Umbilical cord (tissue), 2 donors: ENCODE measurements at places on chromosomes 13 and 19.
A peak's percentile ranks its signal among the peaks of the same experiment; 100 is the strongest.

GRCh38 chr13:63636316-63636993 lies 2220.8 kb upstream of the PCDH20 start:
- DNase-seq = peak; percentile 6

GRCh38 chr13:50810998-50811397 lies 32.5 kb downstream of the DLEU7 start:
- DNase-seq = peak; percentile 8

DNA sequence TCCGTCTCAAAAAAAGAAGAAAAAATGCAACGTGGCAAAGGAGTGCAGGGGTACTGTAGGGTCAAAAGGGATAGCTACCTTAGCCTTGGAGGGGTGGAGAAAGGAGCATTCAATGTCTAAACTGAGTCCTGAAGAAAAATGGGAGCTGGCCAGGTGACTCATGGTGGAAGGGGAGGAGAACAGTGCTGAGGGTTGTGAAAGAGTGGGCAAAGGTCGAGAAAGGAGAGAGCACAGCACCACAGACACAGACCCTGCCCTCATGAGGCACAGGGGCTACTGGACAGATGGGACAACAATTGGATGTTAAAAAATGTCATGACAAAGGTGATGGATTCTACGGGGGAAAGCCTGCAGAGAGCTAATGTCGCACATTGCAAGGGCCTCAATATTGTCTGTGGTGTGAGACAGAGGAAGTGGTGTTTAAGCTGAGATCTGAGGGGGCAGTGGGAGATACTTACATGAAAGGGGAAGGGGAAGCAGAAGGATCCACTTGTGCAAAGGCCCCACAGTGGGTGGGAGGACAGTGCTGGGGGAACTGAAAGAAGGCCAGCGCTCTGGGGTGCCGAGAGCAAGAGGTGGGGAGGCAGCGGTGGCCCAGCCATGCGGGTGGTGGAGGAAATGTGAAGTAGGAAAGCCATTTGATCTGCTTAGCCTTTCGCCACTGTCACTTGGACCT lies 42.9 kb upstream of the URAD start:
- peak; percentile 21 for DNase-seq

DNA sequence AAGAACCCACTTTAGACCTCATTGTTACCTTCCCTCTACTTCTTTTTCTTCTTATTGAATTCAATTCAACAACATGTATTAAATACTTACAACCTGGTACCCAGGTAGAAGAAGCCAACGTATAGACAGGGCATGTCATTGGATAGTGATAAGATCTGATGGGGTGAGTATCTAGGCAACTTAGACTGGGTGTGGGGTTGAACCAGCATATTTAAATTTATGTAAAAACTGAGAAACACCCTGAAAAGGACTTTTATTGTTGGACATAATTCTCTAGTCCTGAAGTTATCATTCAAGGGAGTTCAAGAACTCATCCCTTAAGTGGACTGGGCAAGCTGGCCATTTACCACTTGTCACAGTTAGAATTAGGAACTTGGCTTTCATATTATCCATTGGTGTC lies 139.2 kb downstream of the ZIC5 start:
- DNase-seq = no peak

GRCh38 chr13:47955836-47956235 lies 45.2 kb downstream of the SUCLA2 start:
- no peak for DNase-seq

- DNase-seq = peak; percentile 76
These were observed 102.9 kb downstream of the FOXO1 start for GRCh38 chr13:40563350-40564125.

DNA sequence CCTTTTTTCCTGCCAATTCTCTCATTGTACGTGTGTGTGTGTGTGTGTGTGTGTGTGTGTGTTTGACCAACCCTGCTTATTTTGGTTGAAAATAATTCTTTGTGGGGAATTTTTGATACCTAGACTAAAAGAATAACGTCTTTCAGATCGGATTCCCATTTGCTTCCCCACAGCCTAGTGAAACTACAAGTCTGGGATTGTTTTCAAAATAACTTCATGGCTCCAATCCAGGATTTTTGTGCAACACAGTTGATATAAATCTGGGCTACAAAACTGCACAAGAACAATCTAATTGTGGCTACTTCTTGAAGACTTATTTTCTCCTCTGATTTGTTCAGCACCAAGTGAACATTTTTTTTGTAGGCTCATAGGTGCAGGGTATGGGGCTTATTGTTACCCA lies 332.8 kb upstream of the MIR17HG start:
- no peak for DNase-seq

DNA sequence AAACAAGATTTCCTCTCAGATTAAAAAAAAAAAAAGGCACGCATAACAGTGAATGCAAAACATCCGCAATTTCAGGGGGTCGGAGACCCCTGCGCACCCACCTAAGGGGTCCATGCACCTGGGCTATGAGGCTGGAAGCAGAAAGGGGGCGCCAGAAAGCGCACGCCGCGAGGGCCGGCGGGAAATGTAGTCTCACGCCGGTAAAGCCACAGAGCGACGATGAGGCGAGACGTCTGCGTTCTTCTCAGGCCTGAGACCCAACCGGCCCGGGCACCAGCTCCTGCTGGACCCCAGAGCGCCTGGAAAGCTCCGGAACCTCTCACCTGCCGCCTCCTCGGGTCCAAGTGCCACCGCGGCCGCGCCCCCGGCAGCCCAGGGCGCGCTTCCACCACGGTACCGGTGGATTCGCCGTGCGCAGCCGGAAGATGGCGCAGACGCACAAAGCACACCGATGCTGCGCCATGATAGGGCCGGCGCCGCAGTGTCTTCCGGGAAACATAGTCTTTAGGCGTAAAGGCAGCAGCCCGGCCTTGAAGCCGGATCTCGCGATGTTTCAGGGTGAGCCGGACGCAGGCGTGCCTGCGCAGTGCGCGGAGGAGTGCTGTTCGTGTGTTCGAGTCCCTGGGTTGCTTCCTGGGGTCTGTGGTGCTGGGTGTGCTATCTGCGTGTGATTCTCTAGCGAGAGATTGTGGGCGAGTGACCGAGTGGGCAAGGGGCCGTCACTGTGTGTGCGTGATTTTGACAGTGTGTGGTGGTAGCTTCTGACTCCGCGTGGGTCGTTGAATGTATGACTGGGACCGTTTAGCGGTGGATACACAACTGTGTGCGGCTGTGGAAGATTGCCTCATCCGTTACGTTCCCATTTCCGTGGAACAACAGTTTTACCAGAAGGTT lies at the start of gene ZNF582:
ZNF582 (minus strand) TSS at position 416 of the 894 bp plus-strand sequence. CDS start 1,782 bp downstream, outside the sequence.
- peak; percentile 99 for DNase-seq
